ENCODE measurements at places on chromosomes 1 and 21.

DNA sequence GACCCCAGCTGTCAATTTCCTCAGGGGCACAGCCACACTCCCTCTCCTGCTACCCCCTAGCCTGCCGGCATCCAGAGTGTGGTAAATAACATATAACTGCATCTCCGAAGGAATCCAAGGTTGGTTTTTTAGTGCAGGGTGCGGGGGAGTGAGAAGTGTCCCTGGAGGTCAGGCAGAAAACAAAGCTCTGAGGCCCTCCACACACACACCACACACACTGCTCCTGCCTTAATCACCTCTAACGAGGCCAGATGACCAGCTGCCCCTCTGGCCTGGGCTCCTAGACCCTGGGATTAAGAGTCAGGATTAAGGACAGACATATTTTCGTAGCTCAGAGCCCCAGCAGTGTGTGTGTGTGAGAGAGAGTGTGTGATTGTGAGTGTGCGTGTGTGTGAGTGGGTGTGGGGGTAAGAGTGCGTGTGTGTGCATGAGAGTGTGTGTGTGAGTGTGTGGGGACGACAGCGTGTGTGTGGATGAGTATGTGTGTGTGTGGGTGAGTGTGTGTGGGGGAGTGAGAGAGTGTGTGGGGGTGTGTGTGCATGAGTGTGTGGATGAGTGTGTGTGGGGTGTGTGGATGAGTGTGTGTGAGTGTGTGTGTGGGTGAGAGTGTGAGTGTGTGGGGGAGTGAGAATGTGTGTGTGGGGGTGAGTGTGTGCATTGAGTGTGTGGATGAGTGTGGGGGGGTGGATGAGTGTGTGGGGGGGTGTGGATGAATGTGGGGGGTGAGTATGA is 14.6 kb downstream of the SDC3 start:
- DNase-seq, result no peak

- peak; percentile 95 for DNase-seq
Observed at GRCh38 chr1:244322791-244323521, 128.8 kb downstream of the ADSS2 start.

DNA sequence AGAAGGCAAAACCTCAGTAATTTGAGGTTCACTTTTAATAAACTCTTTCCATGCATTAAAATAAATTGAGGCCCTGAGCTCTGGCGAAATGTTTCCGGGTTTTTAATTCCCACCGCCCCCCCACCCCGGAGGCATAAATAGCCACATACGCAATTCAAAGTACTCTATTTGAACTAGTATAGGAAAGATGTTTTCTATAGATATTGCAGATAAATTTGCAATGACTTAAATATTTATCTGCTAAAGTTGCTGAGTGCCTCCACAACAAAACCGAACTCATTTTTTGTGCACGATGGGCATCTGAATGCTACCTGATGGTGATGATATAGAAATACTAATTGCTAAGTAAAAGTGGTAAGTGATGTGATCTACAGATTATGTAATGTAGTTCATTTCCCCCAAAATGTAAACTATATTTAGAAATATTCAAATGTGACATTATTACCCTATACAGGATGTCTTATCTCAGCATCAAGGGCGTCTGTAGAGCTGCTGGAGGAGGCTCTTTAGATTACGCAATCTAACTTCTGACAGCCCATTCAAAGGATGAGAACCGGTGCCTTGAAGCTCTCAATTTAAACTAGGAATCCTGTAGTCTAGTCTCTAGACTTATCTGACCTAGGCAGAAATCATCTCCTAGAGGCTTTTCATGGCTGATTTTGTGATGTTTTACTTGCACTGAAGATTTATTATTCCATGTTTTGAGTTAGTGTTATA is 8.5 kb downstream of the IRF2BP2 start:
- no peak for DNase-seq

DNA sequence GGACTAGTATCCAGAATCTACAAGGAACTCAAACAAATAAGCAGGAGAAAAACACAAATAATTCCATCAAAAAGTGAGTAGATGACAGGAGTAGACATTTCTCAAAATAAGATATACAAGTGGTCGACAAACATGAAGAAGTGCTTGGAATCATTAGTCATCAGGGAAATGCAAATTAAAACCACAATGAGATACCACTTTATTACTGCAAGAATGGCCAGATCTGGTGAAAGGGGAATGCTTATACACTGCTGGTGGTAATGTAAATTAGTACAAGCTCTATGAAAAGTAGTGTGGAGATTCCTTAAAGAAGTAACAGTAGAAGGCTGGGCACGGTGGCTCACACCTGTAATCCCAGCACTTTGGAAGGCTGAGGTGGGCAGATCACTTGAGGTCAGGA is 73.8 kb downstream of the POU2F1 start:
- no peak for DNase-seq

DNA sequence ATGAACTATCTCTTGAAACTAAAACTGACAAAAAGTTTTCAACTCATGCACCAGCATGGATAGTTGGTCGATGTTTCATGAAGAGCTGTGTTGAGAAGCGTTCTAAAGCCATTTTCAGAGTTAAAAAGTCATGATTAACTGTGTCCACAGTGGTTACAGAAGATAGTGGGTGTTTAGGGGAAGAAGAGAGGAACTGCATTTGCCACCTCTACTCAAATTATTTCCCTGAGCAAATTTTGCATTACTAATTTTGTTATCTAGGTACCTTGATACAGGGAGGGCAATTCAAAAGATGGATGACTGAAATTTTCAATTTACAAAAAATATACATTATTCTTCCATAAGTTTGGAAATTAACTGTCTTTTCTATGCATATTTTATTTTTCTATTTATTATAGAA is 15.5 kb downstream of the SAMSN1 start:
- DNase-seq, result no peak
